Left lung (tissue), 14 donors: ENCODE measurements at places on chromosomes 7 and 10. TPM values are rescaled to one million over a fixed set of nuclear protein-coding genes. Genes with fewer than 3 reads are reported as not detected.

The C7orf33 gene
- not detected for polyA plus RNA-seq

The HOXA7 gene
- polyA plus RNA-seq: 5.4 TPM

The ABCB1 gene
- polyA plus RNA-seq: 1.0 TPM

The CUEDC2 gene
- 81.0 TPM for polyA plus RNA-seq

The SDK1 gene
- polyA plus RNA-seq: 15.1 TPM

The TEX36 gene
- not detected for polyA plus RNA-seq

The HSPA12A gene
- polyA plus RNA-seq: 13.4 TPM

The PAPOLB gene
- 0.13 TPM for polyA plus RNA-seq

The BHLHA15 gene
- polyA plus RNA-seq: 0.78 TPM

The HMX2 gene
- polyA plus RNA-seq: not detected

The STYXL1 gene
- polyA plus RNA-seq: 36.1 TPM

The NPTX2 gene
- 0.38 TPM for polyA plus RNA-seq

The PRSS37 gene
- 0.62 TPM for polyA plus RNA-seq

The FOXI2 gene
- polyA plus RNA-seq: not detected

The PTF1A gene
- not detected for polyA plus RNA-seq

The PRPS1L1 gene
- not detected for polyA plus RNA-seq

The DNAJC1 gene
- polyA plus RNA-seq: 30.8 TPM
